ENCODE measurements at places on chromosomes 5 and 9.

DNA sequence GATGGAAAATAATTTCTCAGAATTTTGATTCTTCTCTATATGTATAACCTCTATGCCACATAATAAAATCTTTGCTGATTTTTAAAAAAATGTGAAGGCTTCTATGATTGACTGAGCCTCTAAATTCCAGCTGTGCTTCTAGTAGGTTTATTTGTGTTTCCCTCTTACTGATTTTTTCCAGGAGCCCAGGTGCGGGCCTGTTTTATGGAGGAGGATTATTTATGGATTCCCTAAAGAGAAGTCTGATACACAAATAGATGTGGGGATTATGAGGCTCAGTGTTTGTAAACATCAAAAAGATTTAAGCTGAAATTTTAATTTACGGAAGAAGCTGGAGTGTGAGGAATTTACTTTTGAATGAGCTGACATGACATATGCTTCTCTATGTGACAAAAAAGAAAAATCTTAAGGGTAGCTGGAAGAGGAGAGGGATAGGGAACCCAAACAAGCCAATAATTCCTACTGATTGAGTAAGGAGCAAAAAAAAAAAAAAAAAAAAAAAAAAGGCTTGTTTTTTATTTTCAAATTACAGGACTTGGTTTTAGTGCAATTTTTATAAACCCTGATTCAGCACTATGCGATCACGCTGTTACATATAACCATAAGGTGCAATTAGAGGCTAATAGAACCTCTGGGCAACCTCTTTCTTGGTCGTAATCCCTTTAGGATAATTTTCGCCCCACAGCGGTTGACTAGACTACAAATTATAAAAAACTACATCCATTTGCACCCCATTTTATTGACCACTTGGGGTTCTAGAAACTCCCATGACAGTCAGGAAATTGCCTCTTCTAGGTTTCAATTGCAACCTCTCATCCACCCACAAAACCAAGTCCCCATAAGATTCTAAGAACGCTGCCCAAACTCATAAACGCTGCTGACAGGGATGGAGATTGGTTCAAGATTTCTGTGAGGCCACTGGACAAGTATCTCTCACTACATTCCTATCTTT lies 44.4 kb upstream of the RAI14 start:
- DNase-seq: no peak

- DNase-seq: no peak
These were observed 348.7 kb downstream of the SLIT3 start for GRCh38 chr5:168952196-168952595.

DNA sequence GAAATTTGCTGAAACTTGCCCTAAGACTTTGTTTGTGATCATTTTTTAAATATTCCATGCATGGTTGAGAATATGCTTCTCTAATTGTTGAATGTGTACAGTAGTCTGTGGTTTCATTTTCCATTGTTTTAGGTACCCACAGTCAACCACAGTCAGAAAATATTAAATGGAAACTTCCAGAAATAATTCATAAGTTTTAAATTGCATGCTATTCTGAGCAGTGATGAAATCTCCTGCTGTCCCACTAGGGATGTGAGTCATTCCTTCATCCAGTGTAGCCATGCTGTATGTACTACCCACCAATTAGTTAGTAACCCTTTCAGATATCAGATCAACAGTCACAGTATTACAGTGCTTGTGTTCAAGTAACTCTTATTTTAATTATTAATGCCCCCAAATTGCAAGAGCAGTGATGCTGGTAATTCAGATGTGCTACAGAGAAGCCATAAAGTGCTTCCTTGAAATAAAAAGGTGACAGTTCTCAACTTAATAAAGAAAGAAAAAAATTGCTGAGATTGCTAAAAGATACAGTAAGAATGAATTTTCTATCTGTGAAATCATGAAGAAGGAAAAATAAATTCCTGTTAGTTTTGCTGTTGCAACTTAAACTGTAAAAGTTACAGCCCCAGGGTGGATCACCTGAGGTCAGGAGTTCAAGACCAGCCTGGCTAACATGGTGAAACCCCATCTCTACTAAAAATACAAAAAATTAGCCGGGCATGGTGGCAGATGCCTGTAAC lies 79.9 kb upstream of the FBXL17 start:
- DNase-seq: no peak

DNA sequence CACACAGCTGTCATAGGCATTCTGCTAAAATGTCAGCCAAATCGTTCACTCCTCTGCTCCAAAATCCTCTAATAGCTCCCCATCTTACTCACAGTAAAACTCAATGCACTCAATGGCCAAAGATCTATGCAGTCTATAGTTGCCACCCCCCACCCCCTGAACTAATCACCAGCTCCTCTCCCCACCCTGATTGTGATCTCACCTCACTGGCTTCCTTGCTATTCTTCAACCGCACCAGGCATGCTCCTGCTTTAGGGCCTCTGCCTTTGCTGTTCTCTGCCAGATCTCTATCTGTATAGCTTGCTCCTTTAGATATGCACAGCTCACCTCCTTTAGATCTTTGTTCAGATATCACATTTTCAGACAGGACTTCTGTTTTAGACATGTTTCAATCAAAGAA lies 33.2 kb upstream of the SNX2 start:
- DNase-seq: no peak

DNA sequence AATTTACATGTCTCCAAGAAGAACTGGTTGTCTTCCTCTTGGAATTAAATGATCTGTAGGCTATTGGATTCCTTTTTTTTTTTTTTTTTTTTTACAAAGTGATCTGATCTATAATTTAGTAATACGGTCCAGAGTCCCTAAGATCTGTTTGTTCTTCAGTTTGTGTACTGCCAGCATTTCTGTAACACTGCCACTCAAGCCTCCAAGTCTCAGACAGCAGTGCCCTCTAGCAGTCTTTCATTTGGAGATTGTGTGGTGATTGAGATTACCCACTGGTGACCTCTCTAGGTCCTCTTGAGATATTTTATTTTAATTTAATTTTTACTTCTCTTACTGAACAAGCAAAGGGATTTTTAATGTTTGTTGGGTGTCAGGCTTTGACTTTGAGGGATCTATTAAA lies 40.8 kb downstream of the NDFIP1 start:
- no peak for DNase-seq

DNA sequence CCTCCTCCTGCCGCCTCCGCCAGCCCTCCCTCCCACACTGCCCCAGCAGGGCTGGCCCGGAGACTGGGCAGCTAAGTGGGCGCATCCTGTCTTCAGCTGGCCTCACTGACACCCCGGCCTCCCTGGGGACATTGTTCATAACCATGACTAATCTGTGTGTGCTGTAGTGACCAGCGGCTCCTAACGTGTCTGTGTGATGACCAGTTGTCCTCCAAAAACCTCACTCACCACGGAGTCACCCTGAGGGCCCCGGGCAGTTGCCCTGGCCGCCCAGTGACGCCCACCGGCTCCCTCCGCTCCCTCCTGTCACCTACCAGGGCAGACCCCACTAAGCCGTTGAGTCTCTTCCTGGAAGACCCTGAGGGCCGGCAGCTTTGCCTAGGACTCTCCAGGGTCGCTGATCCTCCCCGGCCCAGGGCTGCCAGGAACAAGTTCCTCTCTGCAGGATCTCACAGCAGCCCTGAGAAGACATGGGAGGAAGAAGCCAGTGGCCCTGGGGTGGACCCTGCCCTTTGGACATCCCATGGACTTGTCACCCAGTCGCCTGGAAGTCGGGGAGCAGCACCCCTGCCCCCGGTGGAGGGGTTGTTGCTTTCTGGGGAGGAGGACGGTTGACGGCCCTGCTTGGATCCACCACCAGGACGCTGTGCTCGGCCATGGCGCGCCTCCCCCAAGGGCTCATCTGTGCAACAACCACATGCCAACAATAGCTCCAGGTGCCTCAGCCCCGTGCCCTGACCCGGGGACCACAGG lies 110.2 kb upstream of the LMX1B start:
- DNase-seq: no peak

All from WERI-Rb-1 (cell line).